ENCODE measurements at places on chromosomes 4 and X. TPM values are rescaled to one million over a fixed set of nuclear protein-coding genes. Genes with fewer than 3 reads are reported as not detected.

GRCh38 chr4:146285037-146285436 is 70.7 kb downstream of the REELD1 start:
- no peak overlapping the region for H3K4me3 ChIP-seq
- no peaks in the 10 kb centered on the region for H3K27me3 ChIP-seq
- no peak for DNase-seq
- no peak overlapping the region for H3K27ac ChIP-seq
- no peaks in the 10 kb centered on the region for H3K36me3 ChIP-seq

DNA sequence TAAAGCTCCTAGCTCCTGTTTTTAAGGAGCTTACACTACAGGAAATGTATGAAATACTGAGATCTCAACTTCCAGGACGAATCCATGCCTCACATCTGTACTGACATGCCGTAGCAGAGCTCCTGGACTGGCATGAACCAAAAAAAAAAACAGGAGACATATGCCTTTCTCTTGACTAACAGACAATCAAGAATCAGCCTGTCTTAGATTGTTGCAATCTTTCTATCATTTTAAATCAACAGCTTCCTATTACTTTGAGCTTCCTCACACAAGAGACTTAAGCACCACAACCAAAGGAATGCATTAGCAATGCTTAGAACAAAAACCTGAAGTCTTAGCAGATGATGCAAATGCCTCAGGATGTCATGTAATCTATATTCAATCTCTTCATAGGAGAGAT is 34.7 kb upstream of the AREG start:
- H3K36me3 ChIP-seq: no peaks in the 10 kb centered on the region
- H3K27me3 ChIP-seq: no peaks in the 10 kb centered on the region
- no peak overlapping the region for H3K27ac ChIP-seq
- H3K4me1 ChIP-seq: no peaks in the 10 kb centered on the region

DNA sequence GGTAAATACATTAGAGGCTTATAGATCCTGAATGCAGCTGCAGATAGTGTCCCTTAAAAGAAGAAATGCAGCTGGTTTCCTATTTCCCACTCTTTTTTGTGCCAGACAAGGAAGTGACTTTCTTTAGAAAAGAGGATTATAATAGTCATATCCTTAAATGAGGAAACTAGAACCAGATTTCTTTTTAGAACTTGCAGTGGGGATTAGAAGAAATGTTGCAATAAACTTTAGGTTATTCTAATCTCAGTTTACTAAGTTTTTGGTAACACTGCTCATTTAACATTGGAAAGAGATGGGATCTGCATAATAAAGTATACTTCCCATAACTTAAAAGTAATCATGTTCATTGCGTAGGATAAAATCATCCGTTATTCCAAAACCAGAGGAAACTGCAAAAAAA is 101.9 kb downstream of the SLIT2 start:
- no peak overlapping the region for H3K27ac ChIP-seq
- no peaks in the 10 kb centered on the region for H3K4me1 ChIP-seq
- DNase-seq: no peak
- H3K36me3 ChIP-seq: no peaks in the 10 kb centered on the region
- no peaks in the 10 kb centered on the region for H3K27me3 ChIP-seq

- H3K36me3 ChIP-seq: no peaks in the 10 kb centered on the region
- DNase-seq: no peak
- H3K27me3 ChIP-seq: no peaks in the 10 kb centered on the region
- H3K4me1 ChIP-seq: no peaks in the 10 kb centered on the region
These were observed 420.3 kb downstream of the PDHA2 start for GRCh38 chr4:96260064-96260682.

- no peak overlapping the region for H3K4me3 ChIP-seq
- H3K27ac ChIP-seq: no peak overlapping the region
These were observed 43.2 kb downstream of the AKAP4 start for GRCh38 chrX:50157545-50158135.

DNA sequence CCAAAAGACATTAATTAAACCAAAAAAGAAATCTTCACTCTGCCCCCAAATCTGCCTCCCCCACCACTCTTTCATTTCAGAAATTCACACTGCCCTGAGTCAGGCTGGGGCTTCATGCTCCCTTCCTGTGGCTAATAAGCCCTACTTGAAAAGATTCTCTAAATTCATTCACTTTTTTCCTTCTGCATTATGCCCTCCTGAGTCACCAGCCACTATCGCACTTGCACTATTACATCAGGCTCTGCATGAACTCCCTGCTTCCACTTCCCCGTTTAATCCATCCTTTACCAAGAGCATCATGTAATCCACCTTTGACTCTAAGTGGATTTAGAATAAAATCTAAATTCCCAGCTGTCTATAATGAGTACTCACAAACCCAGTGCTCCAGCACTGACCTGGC is 295.4 kb upstream of the KLF3 start:
- H3K36me3 ChIP-seq: no peaks in the 10 kb centered on the region
- no peaks in the 10 kb centered on the region for H3K4me1 ChIP-seq
- H3K4me3 ChIP-seq: no peak overlapping the region

DNA sequence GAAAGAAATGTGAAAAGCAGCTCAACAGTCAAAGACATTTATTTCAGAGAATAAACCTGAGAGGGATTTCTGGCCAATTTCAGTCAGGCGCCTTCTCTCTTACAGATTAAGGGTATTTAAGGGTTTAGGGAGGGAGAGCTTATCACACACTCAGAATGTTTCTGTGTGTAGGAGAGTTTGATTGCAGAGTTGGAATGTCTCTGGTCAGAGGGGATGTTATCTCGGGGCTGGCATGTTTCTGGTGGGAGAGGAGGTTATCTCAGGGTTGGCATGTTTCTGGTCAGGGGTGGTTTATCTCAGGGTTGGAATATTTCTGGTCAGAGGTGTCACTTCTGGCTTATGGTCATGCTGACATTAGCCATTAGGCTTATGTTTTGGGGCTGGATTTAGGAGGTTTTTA is 1920.5 kb upstream of the PCDH7 start:
- DNase-seq: no peak
- H3K27ac ChIP-seq: no peak overlapping the region
- no peaks in the 10 kb centered on the region for H3K36me3 ChIP-seq
- no peaks in the 10 kb centered on the region for H3K27me3 ChIP-seq
- no peak overlapping the region for H3K4me3 ChIP-seq

- H3K4me3 ChIP-seq: no peak overlapping the region
- H3K27ac ChIP-seq: no peak overlapping the region
- no peaks in the 10 kb centered on the region for H3K4me1 ChIP-seq
- no peaks in the 10 kb centered on the region for H3K27me3 ChIP-seq
- H3K36me3 ChIP-seq: no peaks in the 10 kb centered on the region
These were observed 205.0 kb upstream of the HAND2 start for GRCh38 chr4:173735049-173735448.

- H3K4me3 ChIP-seq: no peak overlapping the region
- H3K36me3 ChIP-seq: no peaks in the 10 kb centered on the region
- H3K4me1 ChIP-seq: no peaks in the 10 kb centered on the region
- no peak for DNase-seq
These were observed 567.4 kb upstream of the CPEB2 start for GRCh38 chr4:14434916-14435315.

DNA sequence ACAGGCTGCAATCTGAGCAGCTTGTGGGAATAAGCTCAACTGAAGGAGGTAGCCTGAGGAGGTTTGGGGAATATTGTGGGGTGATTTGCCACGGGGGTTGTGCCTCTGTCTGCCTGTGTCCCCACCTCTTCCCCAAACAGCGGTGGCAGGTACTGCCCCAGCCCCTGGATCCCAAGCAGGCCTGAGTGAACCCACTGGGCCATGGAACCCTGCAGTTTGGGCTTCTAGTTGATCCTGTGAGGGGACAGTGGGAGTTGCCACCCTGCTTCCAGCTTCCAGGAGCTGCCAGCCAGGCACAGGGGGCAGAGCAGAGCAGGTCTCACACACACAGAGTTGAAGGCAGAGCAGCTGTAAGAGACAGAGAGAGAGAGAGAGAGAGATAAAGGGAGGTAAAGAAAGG is 97.4 kb downstream of the PJA1 start:
- H3K36me3 ChIP-seq: no peaks in the 10 kb centered on the region
- no peak overlapping the region for H3K27ac ChIP-seq
- no peaks in the 10 kb centered on the region for H3K4me1 ChIP-seq
- DNase-seq: no peak
- H3K4me3 ChIP-seq: no peak overlapping the region

GRCh38 chr4:12588582-12588981 is 895.6 kb downstream of the RAB28 start:
- no peaks in the 10 kb centered on the region for H3K4me1 ChIP-seq
- no peak for DNase-seq

GRCh38 chr4:140947506-140947905 is 185.8 kb downstream of the RNF150 start:
- no peaks in the 10 kb centered on the region for H3K4me1 ChIP-seq
- H3K27me3 ChIP-seq: no peaks in the 10 kb centered on the region
- H3K27ac ChIP-seq: no peak overlapping the region
- no peak overlapping the region for H3K4me3 ChIP-seq
- H3K36me3 ChIP-seq: no peaks in the 10 kb centered on the region
- no peak for DNase-seq

DNA sequence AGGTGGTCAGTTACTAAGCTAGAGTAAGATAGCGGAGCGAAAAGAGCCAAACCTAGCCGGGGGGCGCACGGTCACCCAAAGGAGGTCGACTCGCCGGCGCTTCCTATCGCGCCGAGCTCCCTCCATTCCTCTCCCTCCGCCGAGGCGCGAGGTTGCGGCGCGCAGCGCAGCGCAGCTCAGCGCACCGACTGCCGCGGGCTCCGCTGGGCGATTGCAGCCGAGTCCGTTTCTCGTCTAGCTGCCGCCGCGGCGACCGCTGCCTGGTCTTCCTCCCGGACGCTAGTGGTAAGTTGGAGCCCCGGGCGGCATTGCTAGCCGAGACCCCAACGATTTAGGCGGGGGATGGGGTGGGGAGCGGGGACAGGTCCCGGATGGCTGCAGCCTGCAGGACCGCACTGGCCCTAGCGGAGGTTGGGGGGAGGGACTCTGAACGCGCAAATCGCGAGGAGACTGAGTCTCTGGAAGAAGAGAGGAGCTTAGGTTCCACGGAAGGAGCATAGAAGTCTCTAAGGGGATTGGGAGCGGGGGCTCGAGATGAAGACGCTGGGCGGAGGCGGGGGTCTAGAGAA is 573 bp downstream of the HTR2C start:
- H3K36me3 ChIP-seq: no peaks in the 10 kb centered on the region
- H3K4me1 ChIP-seq: no peaks in the 10 kb centered on the region
- H3K27ac ChIP-seq: no peak overlapping the region
- no peaks in the 10 kb centered on the region for H3K27me3 ChIP-seq
- DNase-seq: no peak
- no peak overlapping the region for H3K4me3 ChIP-seq

- DNase-seq: no peak
- no peak overlapping the region for H3K27ac ChIP-seq
- H3K4me1 ChIP-seq: no peaks in the 10 kb centered on the region
- no peak overlapping the region for H3K4me3 ChIP-seq
- no peaks in the 10 kb centered on the region for H3K27me3 ChIP-seq
These were observed 13.3 kb downstream of the UBA6 start for GRCh38 chr4:67687636-67688035.

- no peak overlapping the region for H3K27ac ChIP-seq
- H3K27me3 ChIP-seq: no peaks in the 10 kb centered on the region
- H3K36me3 ChIP-seq: no peaks in the 10 kb centered on the region
- DNase-seq: no peak
These were observed 31.1 kb upstream of the SPANXB1 start for GRCh38 chrX:140971099-140971795.

DNA sequence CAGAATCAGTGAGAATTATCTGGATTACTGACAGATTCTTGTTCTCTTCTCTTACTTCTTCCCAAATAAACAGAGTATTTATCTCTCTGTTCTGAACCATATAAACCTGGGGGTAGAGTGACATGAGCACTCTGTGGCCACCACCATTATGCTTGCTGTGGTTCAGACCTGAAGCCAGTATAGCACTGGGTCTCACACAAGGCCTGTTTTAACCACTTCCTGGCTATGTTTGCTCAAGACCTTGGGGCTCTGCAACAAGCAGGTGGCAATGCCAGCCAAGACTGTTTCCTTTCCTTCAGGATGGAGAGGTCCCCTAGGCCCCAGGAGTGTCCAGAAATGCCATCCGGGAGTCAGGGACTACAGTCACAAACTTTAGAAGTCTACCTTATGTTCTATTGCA is 21.7 kb upstream of the HEPH start:
- no peak overlapping the region for H3K27ac ChIP-seq
- H3K4me1 ChIP-seq: no peaks in the 10 kb centered on the region
- no peak overlapping the region for H3K4me3 ChIP-seq
- H3K27me3 ChIP-seq: no peaks in the 10 kb centered on the region

DNA sequence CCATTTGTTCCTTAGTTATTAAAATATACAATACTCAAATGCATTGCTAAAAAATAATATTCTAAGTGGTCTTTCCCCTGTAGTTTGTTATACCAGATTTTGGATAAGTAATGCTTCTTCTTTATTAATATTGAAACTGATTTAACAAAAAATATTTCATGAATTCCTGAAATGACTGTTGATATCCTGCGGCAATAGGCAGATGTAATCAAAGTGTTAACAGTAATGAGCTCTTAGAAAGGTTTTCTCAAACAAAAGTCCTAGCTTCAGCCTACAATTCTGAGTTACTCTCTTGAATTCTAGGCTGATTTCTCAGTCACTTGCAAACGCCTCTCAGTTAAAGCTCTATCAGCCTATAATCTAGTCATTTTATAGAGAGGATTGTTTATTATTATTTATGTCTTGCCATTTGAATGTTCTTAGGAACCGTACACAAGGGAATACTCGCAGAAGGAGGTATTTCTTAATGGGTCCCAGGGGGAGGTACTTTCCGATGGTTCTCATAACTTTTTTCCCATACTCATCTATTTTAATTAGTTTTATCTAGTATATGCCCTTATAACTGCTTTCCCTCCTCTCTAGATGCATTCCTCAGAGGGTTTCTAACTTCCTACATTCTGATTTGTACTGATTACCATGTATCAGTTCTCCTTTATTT is 96.8 kb downstream of the FNIP2 start:
- no peak for DNase-seq
- no peaks in the 10 kb centered on the region for H3K27me3 ChIP-seq
- no peak overlapping the region for H3K4me3 ChIP-seq
- H3K4me1 ChIP-seq: no peaks in the 10 kb centered on the region
- no peaks in the 10 kb centered on the region for H3K36me3 ChIP-seq

GRCh38 chrX:19702856-19703255 is 184.5 kb downstream of the SH3KBP1 start:
- H3K4me1 ChIP-seq: peaks cover 44% of the 10 kb centered on the region
- no peaks in the 10 kb centered on the region for H3K36me3 ChIP-seq
- no peak for DNase-seq
- H3K27me3 ChIP-seq: no peaks in the 10 kb centered on the region

DNA sequence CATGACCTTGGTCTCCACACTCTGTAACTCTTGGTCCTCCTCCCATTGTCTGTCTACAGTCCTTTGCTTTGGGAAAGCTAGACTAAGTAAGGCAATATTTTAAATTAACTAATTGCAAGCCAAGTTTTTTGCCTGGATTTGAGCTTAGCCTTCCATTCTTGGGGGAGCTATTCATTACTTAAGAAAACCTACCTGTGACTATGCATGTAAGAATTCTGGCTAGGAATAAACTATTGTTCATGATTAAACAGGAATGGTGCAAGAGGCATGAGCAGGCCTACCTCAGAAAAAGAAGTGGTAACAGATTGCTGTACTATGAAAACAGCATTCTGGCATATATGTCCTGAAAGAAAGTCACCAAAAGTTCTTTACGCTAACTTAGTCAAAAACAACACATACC is 309.4 kb downstream of the MAPK10 start:
- H3K27me3 ChIP-seq: no peaks in the 10 kb centered on the region
- DNase-seq: no peak
- peaks cover 12% of the 10 kb centered on the region for H3K4me1 ChIP-seq
- no peak overlapping the region for H3K27ac ChIP-seq
- peaks cover 12% of the 10 kb centered on the region for H3K36me3 ChIP-seq

The UBE2D3 gene
- 538 TPM for total RNA-seq

The SLC4A4 gene
- 0.25 TPM for total RNA-seq

The HNRNPH2 gene
- 34.8 TPM for total RNA-seq

The BEX1 gene
- total RNA-seq: not detected

The COL4A5 gene
- total RNA-seq: not detected

Measured in Karpas-422 (cell line).